ENCODE measurements at places on chromosomes 7 and 10. TPM values are rescaled to one million over a fixed set of nuclear protein-coding genes. Genes with fewer than 3 reads are reported as not detected.

Gene ELN
- total RNA-seq = 0.50 TPM

DNA sequence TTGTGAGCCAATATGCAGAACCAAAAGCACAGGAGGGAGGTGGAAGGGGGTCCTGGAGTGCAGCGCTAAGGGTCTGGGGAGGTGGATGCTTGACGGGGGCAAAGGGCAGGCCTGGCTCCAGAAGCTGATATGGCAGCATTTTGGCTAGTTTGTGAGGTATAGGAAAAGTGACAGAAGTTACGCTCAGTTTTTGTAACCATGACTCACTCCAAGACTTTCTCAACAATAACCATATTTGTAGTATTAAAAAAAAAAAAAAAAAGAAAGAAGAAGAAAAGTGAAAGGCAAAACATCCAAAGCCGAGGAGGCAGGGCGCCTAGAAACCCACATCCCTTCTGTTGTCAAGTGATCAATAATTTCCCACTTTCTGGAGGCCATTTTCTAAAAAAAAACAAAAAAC is 92.3 kb downstream of the RNF216 start:
- no peak for DNase-seq

DNA sequence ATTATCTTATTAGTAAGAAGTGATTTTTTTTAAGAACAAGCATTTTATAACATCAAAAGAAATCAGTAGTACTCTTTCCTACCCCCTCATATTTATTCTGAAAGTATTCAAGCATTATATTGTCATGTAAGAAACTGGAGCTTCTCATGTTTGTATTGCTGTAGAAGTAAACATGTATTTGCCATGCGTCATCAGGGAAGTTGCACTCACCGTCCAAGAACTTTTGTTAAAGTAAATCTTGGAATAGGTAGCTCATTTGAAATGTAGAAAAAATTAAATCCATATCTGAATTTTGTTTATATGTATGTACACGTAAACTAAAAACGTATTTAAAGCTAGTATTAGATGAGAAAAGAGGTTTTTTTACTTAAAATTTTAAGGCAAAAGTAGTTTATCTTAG is 96.8 kb downstream of the PTEN start:
- DNase-seq = no peak

DNA sequence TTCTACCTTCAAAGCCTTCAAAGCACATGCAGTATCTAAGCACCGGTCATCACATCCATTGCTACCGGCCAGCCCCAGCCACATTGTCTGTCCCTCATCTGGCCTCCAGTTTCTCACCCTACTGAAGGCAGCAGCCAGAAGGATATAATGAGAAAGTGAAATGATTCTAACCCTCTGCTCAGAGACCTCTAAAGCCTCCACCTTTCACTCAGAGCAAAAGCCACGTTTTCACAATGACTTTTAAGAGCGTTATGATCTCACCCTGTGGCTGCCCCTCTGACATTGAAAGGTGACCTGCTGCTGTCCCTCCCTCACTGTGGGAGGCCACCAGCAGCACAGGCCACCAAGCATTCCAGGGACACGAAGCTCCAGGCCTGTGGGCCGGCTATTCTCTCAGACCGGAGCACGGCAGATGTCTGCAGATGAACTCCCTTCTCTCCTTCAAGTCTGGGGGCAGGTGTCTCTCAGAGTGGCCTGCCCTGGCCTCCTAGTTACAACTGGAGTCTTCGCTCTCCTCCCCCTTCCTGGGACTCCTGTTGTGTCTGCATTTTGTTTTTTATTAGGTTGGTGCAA is 94.9 kb upstream of the EEPD1 start:
- DNase-seq = no peak

- no peak for DNase-seq
Observed at GRCh38 chr7:2487586-2488271, 11.5 kb upstream of the GRIFIN start.

- no peak for DNase-seq
Observed at GRCh38 chr10:42830237-42830636, 47.6 kb downstream of the BMS1 start.

- DNase-seq = no peak
Observed at GRCh38 chr10:11225935-11226334, 208.3 kb downstream of the CELF2 start.

- no peak for DNase-seq
Observed at GRCh38 chr10:9811601-9812000, 1206.1 kb upstream of the CELF2 start.

- no peak for DNase-seq
Observed at GRCh38 chr10:85224366-85224940, 896.1 kb downstream of the CCSER2 start.

- DNase-seq = no peak
Observed at GRCh38 chr7:112400141-112400540, 50.1 kb upstream of the IFRD1 start.

- no peak for DNase-seq
Observed at GRCh38 chr7:42035210-42035609, 201.8 kb downstream of the GLI3 start.

DNA sequence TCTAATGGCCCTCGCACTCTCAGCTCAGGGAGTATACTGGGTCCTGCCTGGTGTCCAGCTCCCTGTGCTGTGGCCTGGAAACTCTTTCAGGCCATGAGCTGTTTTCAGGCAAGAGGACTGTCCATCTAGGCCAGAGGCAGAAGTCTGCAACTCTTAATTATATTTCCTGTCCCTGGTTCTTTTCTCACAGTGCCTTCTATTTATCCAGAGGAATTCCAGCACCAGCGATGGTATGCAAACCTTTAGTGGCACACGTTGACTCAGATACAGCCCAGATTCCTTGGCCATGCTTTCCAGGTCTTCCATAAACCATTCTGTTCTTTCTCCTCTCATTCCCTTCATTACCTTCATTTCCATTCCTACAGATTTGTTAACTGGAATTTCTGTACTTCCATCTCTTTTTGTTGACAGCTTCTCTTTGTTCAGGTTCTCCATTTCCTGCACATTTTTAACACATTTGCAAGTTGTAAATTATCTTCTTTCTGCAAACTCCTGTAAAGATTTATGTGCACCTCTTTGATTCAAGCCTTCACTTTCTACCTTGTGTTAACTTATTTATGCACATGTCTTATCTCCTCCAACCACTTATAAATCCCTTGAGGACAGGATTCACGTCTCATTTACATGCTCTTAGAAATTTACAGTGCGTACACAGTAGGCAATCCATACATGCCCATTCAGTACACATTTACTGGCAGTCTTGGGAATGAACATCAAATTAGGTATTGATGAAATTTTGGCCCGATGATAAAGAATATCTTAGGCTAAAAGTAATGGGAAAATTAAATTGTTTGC is 172.1 kb downstream of the CELF2 start:
- no peak for DNase-seq

Data from mammary epithelial cell (primary cell).